PC-9 (cell line): ENCODE measurements at places on chromosomes 11 and 22. TPM values are rescaled to one million over a fixed set of nuclear protein-coding genes. Genes with fewer than 3 reads are reported as not detected.

The OR51V1 gene
- not detected in 2 replicates for total RNA-seq

The GAL3ST3 gene
- not detected in 2 replicates for total RNA-seq

The KREMEN1 gene
- total RNA-seq, result 4.6 and 6.1 TPM in 2 replicates

The GPR83 gene
- not detected in 2 replicates for total RNA-seq

The SCO2 gene
- total RNA-seq, result 3.0 and 6.1 TPM in 2 replicates

The MYO18B gene
- total RNA-seq, result not detected in 2 replicates

The C1QTNF5 gene
- total RNA-seq, result not detected in 2 replicates

The C22orf23 gene
- total RNA-seq, result 1.0 and 1.7 TPM in 2 replicates
